Right renal cortex interstitium (tissue), 3 donors: ENCODE measurements at places on chromosomes 7 and 10. TPM values are rescaled to one million over a fixed set of nuclear protein-coding genes. Genes with fewer than 3 reads are reported as not detected.

GRCh38 chr10:22483132-22483531, 137.8 kb downstream of the SPAG6 start:
- no peak for DNase-seq

DNA sequence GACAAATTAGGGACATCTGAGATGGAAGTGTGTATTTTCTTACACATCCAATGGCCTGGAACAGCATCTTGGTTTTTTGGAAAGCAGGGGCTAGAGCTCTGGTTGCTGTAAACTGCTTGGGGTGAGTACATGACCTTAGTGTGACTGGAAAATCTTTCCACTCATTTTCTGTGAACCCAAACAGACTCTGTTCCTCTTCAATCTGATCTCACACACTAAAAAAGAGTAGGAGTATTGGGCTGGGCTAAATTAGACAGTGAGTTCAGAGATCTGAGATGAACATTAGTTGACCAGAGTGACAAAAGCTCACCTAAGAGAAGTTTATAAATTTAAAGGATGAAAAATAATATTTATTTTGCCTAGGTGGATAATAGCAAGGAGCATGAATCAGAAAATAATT, 59.2 kb downstream of the OR13A1 start:
- DNase-seq: no peak

DNA sequence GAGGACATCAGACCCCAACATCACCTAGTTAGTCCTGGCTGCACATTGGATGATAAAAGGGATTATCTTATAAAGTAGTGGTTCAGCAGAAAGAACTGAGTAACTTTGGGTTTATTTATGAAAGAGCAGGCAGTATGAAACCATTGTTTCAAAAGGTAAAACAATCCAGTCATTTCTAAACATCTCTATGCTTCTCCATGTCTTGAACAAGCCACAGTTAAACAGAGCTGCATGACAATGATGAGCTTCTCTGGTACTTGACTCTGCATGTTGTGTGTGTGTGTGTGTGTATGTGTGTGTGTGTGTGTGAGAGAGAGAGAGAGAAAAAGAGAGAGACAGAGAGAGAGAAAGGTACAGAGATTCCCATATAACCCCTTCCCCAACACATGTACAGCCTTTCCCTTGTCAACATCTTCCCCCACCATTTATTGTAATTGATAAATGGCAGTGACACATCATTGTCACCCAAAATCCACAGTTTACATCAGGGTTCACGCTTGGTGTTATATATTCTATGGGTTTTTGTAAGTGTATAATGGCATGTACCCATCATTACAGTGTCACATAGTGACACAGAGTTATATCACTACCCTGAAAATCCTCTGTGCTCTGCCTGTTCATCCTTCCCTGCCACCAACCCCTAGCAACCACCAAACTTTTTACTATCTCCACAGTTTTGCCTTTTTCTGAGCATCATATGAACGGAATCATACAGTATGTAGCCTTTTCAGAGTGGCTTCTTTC, 32.8 kb upstream of the SLC18A3 start:
- DNase-seq: no peak

- DNase-seq: no peak
These were observed 168.0 kb upstream of the PRKCQ start for GRCh38 chr10:6748029-6748428.

- DNase-seq: no peak
These were observed 29.1 kb upstream of the NRBF2 start for GRCh38 chr10:63103971-63104409.

Gene PTPRZ1
- polyA plus RNA-seq: 3.1 TPM

Gene PITRM1
- polyA plus RNA-seq: 68.1 TPM

DNA sequence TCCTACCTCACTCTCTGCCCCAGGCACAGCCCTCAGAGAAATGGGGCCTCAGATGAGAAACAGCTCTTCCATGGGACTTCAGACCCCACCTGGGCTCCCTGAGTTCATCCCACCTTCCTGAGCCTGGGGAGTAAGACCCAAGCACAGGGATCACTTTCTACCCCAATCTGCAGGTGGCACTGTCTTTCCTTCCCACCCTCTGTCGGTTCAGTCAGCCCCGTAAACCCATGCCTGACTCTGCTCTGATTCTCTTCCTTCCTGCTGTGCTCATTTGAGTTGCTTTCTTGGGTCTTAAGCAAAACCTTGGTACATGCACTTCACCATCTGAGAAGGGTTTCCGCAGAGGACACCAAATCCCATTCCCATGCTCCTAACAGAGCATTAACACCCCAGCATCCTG, 306.4 kb upstream of the CDC14C start:
- DNase-seq: no peak

DNA sequence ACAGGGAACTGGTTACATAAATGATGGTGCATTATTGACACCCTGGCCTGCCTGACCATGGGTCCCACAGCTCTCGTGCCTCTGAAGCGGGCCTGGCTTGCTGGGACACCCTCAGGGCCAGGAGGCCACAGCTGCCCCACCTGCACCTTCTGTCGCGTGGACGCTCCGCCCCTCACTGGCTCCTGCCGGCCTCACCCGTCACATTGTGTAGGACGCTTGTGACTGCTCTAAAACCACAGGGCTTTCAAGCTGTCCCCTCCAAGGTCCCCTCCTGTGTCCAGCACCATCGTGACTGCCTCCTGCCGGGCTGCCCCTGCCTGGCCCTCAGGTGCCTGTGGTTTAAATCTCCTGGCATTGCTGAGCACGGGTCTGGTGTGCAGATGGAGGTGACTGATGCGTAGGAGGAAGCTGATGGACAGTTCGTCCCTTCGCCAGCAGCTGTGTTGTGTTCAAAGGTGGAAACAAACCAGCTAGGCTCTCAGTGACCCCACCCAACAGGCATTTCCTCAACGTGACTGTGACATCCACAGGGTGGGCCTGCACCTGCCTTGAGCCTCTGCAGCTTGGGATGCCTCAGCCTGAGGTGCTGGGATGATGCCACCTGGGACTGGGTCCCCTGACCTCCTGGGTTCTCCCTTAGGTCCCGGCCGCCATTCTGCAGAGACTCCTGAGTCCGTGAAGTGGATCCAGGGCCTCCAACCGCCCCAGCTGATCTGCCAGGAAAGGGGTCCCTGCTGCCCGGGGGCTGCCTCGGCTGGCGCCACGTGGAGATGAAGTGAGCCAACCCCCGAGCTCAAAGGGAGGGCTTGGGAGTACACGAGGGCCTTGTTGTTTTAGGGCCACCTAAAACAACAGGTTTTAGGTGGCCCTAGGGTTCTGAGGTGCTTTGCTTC, 148.5 kb downstream of the WDR37 start:
- DNase-seq: no peak

Gene OR9A2
- polyA plus RNA-seq: not detected

GRCh38 chr7:70242826-70243225, 644.6 kb downstream of the AUTS2 start:
- no peak for DNase-seq

DNA sequence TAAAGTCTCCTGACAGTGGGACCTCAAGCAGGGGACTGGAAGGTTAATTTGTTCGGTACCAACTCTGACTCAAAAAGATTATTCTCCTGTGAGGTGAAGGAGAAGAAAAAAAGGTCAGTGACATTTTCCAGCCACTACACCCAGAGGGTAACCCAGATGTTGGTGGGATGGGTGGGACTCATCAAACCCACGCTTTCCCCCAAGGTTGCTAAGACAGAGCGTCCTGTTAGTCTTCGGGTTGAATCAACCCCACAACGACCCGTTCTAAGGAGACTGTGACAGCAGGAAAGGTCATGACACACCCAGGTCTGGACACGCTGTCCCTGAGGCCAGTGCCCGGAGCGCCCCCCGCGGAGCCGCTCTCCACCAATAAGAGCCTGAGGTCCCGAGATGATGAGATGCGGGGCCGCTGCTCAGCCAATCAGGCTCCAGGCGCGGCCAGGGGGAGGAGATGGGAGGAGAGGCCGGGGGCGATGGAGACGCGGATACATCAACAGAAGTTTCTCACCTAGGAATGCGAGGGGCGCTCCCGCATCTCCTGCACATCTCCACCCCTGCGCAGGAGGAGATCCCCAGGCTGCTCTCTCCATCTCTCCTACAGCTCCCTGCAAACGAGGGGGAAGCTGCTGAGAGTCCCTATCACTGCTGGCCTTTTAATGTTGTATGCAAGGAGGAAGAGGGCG, at the start of gene WNT16:
Gene WNT16 (plus strand): TSS at position 493 of the 683 bp plus-strand sequence. CDS start 293 bp downstream, outside the sequence.
- DNase-seq: no peak

Gene GIMAP6
- 18.1 TPM for polyA plus RNA-seq

Gene NPS
- polyA plus RNA-seq: not detected

DNA sequence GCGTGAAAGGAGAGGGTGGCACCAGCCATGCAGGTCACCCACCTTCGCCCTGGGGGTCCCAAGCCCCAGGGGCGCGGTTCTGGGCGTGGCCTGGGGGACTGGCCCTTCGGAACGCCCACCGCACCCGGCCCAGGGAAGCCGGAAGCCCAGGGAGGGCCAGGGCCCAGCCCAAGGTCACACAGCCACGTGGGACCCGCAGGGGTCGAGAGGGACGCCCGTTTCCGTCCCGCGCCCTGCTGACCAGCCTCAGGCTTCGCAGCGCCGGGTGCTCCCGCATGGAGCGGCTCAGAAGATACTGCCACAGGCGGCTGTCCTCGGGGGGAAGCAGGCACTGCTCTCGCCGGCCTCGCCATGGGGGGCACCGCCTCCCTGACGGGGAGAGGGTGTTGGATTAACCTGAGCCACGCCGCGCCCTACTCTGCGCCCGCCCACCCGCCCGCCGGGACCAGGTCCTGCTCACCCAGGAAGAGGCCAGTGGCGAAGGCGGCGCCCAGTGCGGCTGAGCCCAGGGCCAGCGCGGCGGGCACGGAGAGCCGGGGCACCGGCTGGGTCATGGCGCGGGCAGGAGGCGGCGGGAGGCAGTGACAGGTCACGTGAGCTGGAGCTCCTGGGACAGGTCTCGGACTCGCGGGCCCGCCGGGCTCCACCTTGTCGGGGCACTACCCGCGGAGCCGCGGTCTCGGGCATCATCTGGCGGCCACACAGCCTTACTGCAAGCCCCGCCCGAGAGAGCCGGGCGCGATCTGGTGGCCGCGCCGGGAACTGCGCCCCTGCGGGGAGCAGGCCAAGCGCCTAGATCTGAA, at the start of gene COMTD1:
Gene COMTD1 (minus strand): TSS at position 583 of the 803 bp plus-strand sequence. CDS start 29 bp downstream, at position 554.
- peak; percentile 73 for DNase-seq

Gene REPIN1
- 76.5 TPM for polyA plus RNA-seq

DNA sequence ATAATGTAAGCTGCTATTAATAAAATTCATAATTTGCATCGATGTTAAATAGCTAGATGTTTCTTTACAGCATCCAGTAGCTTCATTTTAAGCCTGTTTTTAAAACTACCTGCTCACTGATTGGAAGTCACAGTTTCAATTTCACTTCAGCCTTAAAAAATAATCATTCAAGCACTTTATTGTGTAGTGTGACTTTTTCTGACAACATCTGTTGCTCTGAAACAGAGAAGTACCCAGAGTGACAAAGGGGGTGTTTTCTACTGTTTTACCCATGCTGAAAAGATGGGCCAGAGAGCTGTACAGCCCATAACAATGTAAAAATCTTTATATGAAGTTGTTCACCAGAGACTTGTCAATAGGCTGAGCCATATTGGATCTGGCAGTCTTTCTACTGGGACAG, 437.2 kb downstream of the MDFIC start:
- no peak for DNase-seq

- DNase-seq: no peak
These were observed 61.4 kb upstream of the ADRB1 start for GRCh38 chr10:113982296-113982695.

Gene MSMB
- not detected for polyA plus RNA-seq

- no peak for DNase-seq
These were observed 108.5 kb upstream of the ANLN start for GRCh38 chr7:36280840-36281812.

GRCh38 chr10:73906524-73907447, 4.1 kb upstream of the PLAU start:
- no peak for DNase-seq

- no peak for DNase-seq
These were observed 505.5 kb upstream of the ZMIZ1 start for GRCh38 chr10:78563314-78563713.

GRCh38 chr7:3896169-3896765, 595.2 kb downstream of the SDK1 start:
- no peak for DNase-seq

- no peak for DNase-seq
These were observed 1067.0 kb upstream of the LRRTM3 start for GRCh38 chr10:65858841-65859240.

DNA sequence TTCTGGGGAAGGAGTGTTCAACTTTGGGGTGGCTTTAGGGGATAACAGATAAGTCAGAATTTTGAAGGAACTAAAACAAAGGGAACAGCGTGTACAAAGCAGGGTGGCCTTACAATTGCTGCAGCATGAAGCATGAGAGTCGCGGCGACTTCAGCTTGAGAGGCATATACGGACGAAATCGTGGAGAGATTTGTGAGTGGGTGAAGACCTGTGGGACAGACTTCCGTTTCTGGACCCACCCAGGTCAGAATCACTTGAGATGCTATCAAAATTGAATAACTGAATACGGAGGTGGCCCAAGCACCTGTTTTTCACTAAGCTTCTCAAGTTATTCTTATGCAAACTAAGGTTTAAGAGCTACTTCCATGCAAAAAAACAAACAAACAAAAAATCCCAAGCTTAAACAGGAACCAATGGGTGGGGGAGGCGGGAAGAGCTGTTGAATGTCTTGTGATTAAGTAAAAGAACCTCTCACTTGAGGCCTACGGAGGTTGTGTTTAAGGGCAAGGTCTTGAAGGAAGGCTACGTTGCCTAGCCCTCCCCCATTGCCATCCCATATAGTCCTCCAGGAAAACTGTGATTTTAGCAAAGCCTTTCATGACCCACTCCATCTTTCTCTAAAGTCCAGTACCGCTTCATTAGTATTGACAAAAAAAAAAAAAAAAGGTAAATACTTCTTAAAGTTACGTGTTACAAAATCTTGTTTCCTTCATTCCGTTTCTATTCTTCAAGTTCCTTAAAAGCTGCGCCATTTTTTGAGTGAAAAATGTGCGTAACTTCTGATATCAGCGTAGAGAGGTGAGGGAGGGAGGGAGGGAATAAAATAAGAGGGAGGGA, 1.3 kb upstream of the TRIM24 start:
- no peak for DNase-seq

Gene C10orf105
- polyA plus RNA-seq: 0.17 TPM

DNA sequence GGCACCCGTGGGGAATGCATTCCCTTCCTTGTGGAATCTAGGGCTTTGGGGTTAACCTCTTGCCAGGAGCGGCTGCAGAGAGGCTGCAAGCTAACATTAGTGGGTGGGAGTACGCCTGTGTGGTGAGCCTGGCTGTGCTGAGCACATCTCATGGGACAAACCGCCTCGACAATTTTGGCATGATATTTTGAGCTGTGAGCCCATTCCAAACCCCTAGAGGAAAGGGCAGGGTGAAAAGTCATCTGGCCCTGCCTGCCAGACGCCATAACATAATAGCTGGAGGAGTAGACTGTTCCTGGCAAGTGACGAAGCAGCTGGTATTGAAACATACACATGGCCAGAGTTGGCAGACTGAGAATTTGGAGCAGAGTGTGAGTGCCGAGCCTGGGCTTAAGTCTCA, 110.0 kb downstream of the TACC2 start:
- no peak for DNase-seq

DNA sequence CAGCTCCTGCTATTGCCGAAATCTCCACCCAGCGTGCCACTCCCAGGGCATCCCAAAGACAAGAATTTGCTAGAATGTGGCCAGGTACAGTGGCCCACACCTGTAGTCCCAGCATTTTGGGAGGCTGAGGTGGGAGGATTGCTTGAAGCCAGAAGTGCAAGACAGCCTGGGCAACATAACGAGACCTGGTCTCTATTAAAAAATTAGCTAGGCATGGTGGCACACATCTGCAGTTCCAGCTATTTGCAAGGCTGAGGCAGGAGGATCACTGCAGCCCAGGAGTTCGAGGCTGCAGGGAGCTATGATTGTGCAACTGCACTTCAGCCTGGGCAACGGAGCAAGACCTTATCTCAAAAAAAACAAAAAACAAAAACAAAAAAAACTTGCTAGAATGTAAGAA, 73.3 kb upstream of the LYZL2 start:
- DNase-seq: no peak
